ENCODE measurements at places on chromosomes 3 and 15.

DNA sequence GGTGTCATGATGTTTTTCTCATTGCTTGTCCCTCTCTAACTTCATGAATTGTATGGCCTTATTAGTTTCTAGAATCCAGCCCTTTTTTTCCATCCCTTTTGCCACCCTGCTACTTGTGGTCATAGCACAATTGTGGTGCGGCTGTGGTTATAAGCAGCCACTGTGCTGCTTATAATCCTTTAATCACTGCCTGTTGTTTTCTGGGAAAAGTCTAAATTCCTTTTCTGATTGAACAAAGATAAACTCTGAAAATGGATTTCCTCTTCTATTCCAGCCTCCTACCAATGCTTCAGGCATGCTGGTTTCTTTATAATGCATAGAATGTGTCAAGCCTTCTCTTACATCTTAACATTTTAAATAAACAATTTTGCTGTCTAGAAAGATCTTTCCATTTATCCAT, 319.5 kb downstream of the C3orf38 start:
- DNase-seq: no peak

GRCh38 chr3:11377719-11378118, 105.5 kb downstream of the ATG7 start:
- DNase-seq: no peak

GRCh38 chr15:97929456-97930229, 30.9 kb upstream of the ARRDC4 start:
- no peak for DNase-seq

GRCh38 chr3:106725566-106725965, 651.7 kb upstream of the CCDC54 start:
- DNase-seq: no peak

GRCh38 chr3:17742880-17743657, 638 bp upstream of the TBC1D5 start:
- DNase-seq: no peak

GRCh38 chr3:189361103-189361835, 189.5 kb downstream of the TPRG1 start:
- DNase-seq: no peak

- no peak for DNase-seq
These were observed 268.3 kb downstream of the UACA start for GRCh38 chr15:70494852-70495571.

- DNase-seq: no peak
These were observed 55.4 kb upstream of the POLG start for GRCh38 chr15:89389841-89390603.

DNA sequence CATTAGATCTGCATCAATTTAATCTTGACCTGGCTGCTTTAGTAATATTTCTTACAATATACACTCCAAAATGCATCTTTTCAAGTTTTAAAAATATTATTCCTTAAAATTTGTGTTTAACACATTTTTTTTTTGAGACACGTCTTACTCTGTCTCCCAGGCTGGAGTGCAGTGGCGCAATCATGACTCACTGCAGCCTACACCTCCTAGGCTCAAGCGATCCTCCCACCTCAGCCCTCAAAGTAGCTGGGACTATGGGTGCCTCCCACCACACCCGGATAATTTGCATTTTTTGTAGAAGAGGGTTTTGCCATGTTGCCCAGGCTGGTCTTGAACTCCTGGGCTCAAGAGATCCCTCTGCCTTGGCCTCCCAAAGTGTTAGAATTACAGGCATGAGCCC, 73.6 kb downstream of the ETV5 start:
- DNase-seq: no peak

DNA sequence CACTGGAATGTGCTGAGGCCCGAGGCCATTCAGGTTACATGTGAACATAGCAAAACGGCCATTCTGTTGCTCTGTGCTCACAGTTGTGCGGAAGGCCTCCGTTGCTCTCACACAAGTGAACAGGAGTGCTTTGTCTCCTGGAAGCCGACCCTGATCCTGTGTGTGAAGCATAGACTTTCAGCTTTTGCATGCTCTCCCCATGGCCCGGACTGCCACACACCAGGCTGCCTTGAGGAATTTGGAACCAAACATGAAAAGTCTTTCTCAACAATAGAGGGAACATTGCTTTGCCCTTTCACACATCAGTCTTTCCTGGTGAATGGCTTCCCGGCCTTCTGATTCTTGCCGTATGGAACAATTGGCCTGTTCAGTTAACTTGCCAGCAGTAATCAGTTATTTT, 154.8 kb upstream of the LRIG1 start:
- no peak for DNase-seq

- no peak for DNase-seq
These were observed 18.3 kb downstream of the C3orf18 start for GRCh38 chr3:50549226-50549625.

GRCh38 chr3:149186721-149187120, 34.9 kb downstream of the CP start:
- DNase-seq: no peak

DNA sequence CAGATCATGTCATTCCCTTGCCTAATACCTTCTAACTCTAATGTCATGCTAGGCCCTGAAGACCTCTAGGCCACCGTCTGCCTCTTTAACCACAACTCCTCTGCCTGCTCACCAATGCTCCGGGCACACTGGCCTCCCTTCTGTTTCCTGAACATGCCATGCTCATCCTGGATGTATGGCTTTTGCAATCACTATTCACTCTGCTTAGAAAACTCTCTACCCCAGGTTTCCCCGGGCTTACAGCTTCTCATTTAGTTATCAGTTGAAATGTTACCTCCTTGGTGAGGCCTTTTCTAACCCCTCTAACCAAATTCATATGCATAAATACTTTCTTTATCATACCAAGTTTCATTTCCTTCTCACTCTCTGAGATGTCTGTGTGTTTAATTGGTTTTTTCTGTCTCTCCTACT, 727.8 kb upstream of the CFAP20DC start:
- no peak for DNase-seq

DNA sequence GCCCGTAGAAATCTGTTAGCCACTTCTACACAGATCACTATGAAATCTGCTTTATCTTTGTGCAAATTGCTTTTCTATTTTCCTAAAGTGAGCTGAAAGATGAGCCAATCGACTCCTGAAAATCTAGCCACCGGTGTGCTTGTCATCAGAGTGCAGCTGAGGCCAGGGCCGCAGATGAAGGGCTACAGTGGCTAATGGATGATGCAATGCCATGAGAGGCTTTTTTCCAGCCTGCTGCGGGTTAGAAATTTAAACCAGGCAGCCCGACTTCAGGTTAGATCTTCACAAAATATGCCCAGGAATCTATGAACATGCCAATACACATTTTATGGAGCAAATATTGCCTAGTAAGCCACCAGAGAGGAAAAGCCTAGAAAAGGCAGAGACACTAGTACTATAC, 948.2 kb upstream of the CFAP20DC start:
- DNase-seq: no peak

GRCh38 chr3:52874160-52874701, 23.1 kb downstream of the STIMATE start:
- no peak for DNase-seq

DNA sequence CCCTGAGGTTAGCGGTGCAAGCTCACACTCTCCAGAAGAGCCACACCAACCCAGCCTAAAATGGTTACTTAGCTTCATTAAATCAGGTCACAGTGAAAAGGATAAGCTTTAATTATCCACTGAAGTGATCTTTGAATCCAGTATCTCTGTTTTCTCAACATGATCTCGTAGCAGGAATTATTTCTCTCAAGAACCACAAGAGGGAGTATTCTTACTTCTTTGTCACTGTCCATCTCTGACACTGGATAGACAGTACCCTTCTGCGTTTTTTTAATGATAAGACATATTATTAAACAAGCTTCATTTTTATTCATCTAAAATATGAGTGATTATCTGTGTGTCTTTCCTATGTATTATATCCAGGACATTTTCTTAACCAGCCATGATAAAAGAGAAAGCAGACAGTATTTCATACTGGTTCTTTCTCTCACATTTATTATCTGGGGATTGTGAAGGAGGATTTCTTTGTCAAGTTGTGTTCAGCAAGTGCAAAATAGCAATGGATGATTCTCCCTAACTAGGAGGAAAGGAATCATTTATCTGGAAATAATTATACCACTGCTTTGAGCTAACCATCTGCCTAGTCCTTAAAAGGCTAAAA, 105.4 kb upstream of the CCDC54 start:
- no peak for DNase-seq

DNA sequence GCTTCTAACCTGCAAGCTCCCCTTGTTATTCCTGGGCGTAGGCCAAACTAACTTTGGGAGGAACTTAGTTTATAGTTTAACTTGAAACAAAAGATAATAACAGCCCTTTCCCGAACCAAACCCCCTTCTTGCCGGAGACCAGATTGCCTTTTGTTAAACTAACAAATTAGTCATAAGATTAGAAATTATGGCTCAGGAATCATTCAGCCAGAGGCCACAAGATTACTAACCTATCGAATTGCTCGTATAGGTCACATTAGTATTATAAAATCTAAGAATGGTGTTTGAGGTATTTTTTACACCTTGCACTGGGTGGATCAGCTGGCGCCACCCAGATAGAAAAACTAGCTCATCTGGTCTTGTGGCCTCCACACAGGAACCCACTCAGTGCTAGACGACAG, 65.3 kb upstream of the RAP2B start:
- no peak for DNase-seq

GRCh38 chr15:71131601-71132362, 16.5 kb downstream of the THSD4 start:
- DNase-seq: no peak

- DNase-seq: no peak
These were observed 30.7 kb downstream of the ATP13A5 start for GRCh38 chr3:193347521-193348501.

GRCh38 chr3:57019057-57019456, 41.4 kb upstream of the SPATA12 start:
- DNase-seq: no peak

GRCh38 chr3:140332131-140332530, 345.7 kb upstream of the TRIM42 start:
- DNase-seq: no peak

DNA sequence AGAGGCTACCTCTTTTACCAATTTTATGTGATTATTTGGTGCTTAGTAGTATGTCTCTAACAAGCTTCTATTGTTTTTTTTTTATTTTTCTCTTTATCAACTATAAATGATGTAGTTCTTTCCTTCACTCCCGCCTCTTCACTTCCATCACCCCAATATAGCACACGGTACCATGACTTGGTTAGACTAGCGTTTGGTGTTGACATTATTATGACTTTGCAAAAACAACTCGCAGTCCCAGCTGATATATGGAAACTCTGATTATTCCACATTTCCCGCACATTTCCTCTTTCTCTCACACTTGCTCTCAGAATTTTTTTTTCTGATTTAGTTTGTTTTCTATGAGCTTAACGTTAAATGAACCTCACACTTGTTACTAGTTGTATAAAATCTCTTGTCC, 162.2 kb downstream of the GREM1 start:
- DNase-seq: no peak

DNA sequence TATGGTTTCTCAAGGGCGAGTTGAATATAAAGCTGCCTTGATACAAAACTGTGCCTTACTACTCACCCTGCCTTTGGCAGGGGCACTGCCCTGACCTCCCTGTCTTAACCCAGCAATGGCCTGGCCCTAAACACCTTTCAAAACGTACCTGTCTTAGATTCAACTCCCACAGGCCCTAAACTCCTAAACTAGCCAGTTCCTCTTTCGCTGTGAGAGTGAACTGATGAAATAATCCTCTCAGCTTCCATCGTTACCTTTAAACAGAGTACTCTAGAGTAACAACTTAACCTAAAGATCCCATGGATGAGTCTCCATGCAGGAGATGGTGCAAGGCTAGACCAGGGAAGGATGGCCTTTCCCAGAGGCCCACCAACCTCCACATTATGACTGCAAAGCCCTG, 133.0 kb upstream of the THBS1 start:
- no peak for DNase-seq

- no peak for DNase-seq
These were observed 61.5 kb downstream of the CYFIP1 start for GRCh38 chr15:22918596-22919140.

GRCh38 chr15:100516643-100517512, 11.9 kb downstream of the CERS3 start:
- no peak for DNase-seq

GRCh38 chr3:194462936-194463335, 23.9 kb downstream of the ATP13A3 start:
- no peak for DNase-seq

DNA sequence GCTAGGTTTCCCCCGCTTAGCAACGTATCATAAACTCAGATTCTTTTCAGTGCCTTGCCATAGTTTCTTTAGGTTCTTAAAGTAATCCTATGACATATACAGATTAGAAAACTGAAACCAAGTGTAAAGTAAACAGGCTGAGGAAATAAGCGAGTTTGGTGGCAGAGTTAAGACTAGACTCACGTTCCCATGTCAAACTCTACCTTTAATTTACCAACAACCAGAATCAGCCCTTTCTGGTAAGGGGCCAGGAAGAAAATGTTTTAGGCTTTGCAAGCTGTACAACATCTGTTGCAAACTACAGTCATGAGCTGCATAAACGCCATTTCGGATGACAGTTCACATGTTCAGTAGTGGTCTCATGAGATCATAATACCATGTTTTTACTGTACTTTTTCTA, 128.0 kb upstream of the PRICKLE2 start:
- DNase-seq: no peak

DNA sequence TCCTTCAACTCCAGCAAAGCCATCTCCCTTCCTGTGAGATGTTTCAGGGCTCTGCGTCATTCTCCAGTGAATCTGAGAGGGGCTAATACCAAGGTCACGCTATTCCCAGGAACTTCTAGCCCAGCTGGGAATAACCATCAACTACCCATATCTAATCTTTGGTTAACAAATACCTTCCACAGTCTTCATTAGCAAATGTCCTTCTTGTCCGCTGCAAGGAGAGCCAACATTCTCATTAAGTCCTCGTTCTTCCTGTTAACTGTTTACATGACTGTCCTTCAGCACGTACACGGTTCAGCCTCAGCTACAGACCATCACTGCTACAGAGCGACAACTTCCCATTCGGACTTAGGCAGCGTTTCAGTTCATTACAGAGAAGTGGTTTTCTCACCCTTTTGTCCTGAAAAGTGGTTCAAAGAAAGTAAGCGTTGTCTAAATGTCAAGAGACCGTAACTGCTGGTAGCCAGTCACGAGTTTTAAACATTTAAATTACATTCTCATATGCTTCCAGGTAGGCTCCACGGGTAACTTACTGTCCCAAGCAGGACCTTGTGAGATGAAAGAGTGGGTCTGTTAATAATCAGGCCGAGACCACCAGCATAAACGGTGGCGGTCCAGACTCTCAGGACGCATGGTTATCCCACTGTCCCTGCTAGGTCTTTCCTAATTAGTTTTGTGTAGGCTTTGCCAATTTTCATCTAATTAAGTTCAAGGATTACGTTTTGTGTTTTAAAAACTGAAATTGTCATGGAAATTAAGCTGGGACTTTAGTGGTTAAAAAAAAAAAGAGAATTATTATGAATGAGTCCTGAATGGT, 63.8 kb downstream of the CHSY1 start:
- no peak for DNase-seq
